ENCODE measurements at places on chromosomes 2 and 18. TPM values are rescaled to one million over a fixed set of nuclear protein-coding genes. Genes with fewer than 3 reads are reported as not detected.
A peak's percentile ranks its signal among the peaks of the same experiment; 100 is the strongest.

Gene GMCL1
- 32.0 TPM for total RNA-seq

DNA sequence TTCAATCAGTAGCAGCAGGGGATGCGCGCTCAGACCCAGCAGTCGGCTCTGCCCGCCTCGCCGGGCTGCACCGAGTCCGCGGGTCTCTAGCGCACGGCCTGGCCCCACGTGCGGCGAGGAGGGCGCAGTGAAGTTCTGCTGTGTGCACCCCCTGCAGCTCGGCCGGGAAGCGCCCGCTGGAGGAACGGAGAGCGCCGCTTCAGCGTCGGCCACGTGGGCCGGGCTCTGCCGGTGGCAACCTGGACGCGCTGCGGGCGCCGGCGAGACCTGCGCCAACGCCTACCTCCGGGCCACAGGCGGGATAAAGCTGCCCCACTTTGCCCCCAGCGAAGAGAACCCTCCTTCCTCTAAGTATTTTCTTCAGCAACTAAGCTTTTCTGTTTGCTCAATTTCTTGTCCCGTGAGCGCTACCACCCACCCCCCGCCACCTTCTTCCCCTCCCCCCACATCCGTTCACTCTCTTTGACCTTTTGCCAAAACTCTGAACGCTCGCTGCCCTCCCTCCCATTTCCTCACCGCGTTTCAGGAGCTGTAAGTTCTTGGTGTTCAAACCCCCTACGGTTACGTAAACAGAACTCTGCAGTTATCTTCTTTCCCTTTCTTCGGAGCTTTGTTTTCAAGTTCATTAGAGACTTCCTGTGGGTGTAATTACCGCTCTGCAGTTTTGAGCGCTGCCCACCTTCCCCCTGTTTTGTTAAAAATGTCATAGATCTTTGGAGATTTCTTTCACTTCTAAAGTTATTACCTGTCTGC, 42.6 kb upstream of the EDAR start:
- peak overlapping the region; percentile 92 for H3K27ac ChIP-seq
- peak overlapping the region; percentile 56 for H3K4me3 ChIP-seq
- H3K36me3 ChIP-seq: peaks cover 2% of the 10 kb centered on the region
- DNase-seq: peak; percentile 88
- peaks cover 76% of the 10 kb centered on the region for H3K4me1 ChIP-seq

- peaks cover 4% of the 10 kb centered on the region for H3K4me1 ChIP-seq
- DNase-seq: no peak
- H3K27ac ChIP-seq: no peak overlapping the region
- no peaks in the 10 kb centered on the region for H3K27me3 ChIP-seq
- H3K4me3 ChIP-seq: no peak overlapping the region
Measured at GRCh38 chr2:127560931-127561280, 25.4 kb downstream of the MYO7B start.

DNA sequence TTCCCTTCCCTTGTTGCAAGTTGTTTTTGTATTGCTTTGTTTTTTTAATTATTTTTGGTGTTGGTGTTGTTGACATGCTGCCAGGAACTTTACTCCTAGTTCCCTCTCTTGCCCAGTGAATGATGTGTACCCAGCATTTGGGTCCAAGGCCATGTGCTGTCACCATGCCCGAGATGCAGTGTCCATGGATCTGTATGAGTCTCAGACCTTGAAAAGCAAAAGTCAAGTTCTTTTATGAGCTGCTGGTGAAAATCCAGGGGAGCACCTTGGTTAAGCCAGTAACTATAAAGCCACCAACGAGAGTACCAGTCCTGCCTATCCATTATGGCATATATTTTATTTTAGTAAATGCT, 236.4 kb downstream of the BCL11A start:
- H3K27ac ChIP-seq: no peak overlapping the region
- no peak overlapping the region for H3K4me3 ChIP-seq
- H3K36me3 ChIP-seq: no peaks in the 10 kb centered on the region
- no peaks in the 10 kb centered on the region for H3K27me3 ChIP-seq
- no peak for DNase-seq

Gene GALNT5
- not detected for total RNA-seq

Gene ERICH2
- total RNA-seq: not detected

Gene CYS1
- not detected for total RNA-seq

- H3K36me3 ChIP-seq: no peaks in the 10 kb centered on the region
- H3K27me3 ChIP-seq: no peaks in the 10 kb centered on the region
Measured at GRCh38 chr2:9312591-9312990, 106.0 kb downstream of the ASAP2 start.

Gene UNC80
- not detected for total RNA-seq

DNA sequence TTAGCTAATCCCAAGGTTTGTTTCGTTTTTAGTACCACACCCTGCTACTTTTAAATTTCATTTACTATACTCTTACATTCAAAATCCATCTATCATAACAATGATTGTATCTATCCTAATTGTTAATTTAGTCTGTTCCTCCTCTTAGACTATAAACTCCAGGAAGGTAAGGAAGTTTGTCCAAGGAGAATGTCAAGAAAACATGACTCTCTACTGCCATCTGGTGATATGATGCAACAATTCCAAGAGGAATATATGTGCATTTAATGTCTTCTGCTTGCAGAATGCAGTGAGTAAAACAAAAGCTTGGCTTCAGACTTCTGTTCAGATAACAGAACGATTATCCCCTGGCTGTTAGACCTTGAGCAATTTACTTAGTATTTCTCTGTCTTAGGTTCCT, 1267.1 kb downstream of the LRP1B start:
- no peaks in the 10 kb centered on the region for H3K36me3 ChIP-seq
- no peak for DNase-seq
- H3K4me1 ChIP-seq: no peaks in the 10 kb centered on the region
- H3K27me3 ChIP-seq: no peaks in the 10 kb centered on the region
- no peak overlapping the region for H3K27ac ChIP-seq
- no peak overlapping the region for H3K4me3 ChIP-seq

DNA sequence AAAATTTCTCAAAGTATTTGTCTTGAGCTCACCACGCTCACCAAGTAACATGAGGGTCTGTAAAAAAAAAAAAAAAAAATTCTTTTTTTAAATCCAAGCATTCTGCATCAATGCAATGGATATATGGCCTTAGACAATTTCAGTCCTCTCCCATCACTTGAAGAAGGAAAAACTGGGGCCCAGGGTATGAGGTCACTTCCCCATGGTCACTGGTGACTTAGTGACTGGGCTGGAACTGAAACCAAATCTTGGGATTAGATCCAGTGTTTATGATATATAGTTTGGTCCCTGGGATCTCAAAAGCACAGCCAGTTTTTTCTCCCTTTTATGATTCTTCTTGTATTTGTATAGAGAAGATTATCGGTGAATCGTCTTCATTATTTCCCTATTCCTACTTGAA, 477.9 kb upstream of the TNP1 start:
- no peak overlapping the region for H3K27ac ChIP-seq
- H3K4me3 ChIP-seq: no peak overlapping the region
- DNase-seq: no peak

- H3K27ac ChIP-seq: no peak overlapping the region
- no peak overlapping the region for H3K4me3 ChIP-seq
Measured at GRCh38 chr2:171515672-171516298, 6.5 kb upstream of the CYBRD1 start.

DNA sequence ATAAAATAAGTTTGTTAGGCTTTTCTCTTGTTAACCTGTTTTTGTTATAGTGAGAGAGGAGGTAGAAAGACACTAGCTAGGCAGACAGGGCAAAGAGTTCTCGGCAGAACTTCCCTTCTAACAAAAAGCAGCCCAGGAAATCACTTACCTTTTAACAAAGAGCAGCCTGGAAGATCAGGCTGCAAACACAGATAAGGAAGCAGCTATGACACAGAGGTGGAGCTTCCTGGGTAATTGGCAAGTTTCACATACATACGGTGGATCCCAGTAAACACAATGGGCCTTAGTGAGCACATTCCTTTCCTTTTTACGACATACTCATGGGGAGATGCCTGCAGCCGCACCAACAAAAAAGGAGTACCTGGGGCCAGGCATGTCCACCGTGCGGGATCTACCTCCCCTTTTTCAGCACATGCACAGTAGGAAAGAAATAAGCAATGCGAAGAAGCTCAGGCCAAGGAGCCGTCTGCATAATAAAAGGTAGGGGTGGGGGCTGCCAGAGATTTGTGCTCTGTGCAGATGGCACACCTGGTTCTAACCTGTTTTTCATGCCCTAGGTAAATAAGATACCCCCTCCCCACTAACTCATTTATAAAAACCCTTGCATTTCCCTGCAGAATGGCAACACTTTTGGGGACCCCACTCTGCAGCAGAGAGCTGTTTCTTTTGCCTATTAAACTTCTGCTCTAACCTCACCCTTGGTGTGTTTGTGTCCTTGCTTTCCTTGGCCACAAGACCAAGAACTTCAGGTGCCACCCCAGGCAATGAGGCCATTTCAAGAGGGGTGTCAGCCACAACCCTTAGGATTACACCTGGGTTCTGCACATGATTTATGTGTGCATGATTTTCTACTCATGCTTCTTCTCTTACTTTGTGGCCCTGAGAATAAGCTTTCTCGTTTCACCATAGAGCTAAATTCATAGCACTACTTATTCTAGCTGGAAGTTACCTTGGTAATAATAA, 26.5 kb downstream of the MDH1 start:
- H3K4me3 ChIP-seq: no peak overlapping the region
- H3K27me3 ChIP-seq: peaks cover 8% of the 10 kb centered on the region
- no peak overlapping the region for H3K27ac ChIP-seq
- no peaks in the 10 kb centered on the region for H3K36me3 ChIP-seq
- no peaks in the 10 kb centered on the region for H3K4me1 ChIP-seq
- DNase-seq: no peak

DNA sequence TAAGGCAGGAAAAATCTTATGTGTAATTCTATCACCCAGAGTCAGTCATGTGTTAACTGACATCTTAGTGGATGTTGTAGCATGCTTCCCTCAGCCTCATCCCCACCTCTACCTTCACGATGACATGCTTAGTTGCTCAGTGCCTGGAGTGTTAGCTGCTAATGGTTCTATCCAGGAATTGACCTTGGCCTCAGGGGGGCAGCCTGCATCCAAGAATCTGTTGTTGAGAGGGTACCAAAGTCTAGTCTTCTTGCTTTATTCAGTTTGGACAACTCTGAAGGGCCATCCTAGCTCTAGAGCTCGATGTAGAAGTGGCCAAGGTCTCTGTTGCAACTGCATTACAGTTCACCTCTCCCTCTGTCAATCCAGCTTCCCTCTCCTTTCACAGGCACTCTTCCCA, 61.2 kb downstream of the ACYP2 start:
- H3K27ac ChIP-seq: no peak overlapping the region
- no peak for DNase-seq

- H3K27ac ChIP-seq: no peak overlapping the region
- peak; percentile 61 for DNase-seq
- H3K4me3 ChIP-seq: no peak overlapping the region
- H3K4me1 ChIP-seq: peaks cover 5% of the 10 kb centered on the region
- peaks cover 12% of the 10 kb centered on the region for H3K27me3 ChIP-seq
- H3K36me3 ChIP-seq: no peaks in the 10 kb centered on the region
Measured at GRCh38 chr2:170873035-170873692, 55.9 kb upstream of the GORASP2 start.

- H3K4me3 ChIP-seq: no peak overlapping the region
- DNase-seq: no peak
- no peaks in the 10 kb centered on the region for H3K4me1 ChIP-seq
- H3K36me3 ChIP-seq: no peaks in the 10 kb centered on the region
Measured at GRCh38 chr2:236790963-236791362, 221.3 kb downstream of the ACKR3 start.

Gene TMEM200C
- not detected for total RNA-seq

Gene PASK
- total RNA-seq: 103 TPM

Gene PECR
- 19.8 TPM for total RNA-seq

DNA sequence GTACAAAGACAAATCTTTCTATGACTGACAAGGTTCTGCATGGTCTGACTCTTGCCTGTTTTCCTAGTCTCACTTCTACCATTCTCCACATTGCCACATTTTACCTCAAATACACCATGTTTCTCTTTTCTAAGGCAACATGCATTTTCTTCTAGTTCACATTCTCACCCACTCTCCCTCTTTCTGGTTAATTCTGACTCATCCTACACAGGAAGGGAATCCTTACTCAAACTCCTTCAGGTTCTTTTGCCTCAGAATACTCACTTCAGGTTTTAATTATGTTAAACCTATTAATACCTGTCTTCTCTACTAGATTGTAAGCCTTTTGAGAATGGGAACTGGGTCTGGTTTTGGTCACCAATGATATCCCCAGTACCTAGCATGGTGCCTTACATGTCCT, 47.2 kb downstream of the MAP2 start:
- H3K27ac ChIP-seq: no peak overlapping the region
- no peak for DNase-seq
- no peak overlapping the region for H3K4me3 ChIP-seq
- H3K4me1 ChIP-seq: no peaks in the 10 kb centered on the region

DNA sequence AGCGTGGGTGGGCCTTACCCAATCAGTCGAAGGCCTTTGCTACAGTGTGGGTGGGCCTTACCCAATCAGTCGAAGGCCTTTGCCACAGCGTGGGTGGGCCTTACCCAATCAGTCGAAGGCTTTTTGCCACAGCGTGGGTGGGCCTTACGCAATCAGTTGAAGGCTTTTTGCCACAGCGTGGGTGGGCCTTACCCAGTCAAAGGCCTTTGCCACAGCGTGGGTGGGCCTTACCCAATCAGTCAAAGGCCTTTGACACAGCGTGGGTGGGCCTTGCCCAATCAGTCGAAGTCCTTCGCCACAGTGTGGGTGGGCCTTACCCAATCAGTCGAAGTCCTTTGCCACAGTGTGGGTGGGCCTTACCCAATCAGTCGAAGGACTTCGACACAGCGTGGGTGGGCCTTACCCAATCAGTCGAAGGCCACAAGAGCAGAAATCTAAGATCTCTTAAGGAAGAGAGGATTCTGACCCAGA, 16.3 kb upstream of the GAL3ST2 start:
- H3K4me3 ChIP-seq: no peak overlapping the region
- DNase-seq: no peak
- no peak overlapping the region for H3K27ac ChIP-seq

Gene TPO
- not detected for total RNA-seq

DNA sequence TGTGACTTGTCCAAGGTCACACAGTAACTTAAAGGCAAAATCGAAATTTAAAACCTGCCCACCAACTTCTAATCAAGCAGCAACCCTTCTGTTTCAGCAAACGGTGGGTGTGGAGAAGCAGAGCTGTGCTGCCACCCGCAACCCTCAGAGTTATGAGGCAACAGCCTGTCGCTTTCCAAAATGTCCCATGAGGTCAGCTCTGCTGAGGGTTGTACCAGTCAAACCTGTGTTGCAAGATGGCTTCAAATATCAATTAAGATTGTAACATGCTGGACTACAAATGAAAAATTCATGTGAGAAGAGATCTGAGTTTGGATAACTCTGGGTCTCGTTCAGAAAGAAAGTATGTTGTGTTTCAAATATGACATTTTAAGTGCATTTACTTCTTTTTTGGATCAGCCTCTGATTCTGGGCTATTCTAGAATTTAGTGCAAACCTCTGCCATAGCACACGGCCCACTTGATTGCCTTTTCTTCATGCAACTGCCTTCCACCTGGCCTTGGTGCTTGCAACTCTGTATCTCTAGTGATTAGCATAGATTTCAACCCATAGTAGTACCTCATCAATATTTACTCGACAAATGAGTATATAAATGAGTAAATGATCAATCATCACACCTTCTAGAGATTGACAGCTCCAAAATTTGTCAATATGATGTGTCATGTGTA, 69.3 kb downstream of the TIMM21 start:
- no peak overlapping the region for H3K4me3 ChIP-seq
- H3K36me3 ChIP-seq: no peaks in the 10 kb centered on the region
- H3K4me1 ChIP-seq: no peaks in the 10 kb centered on the region
